DMS79 treated with DMSO at 0.1 percent for 48 hours (cell line): ENCODE measurements at places on chromosomes 7 and 10.
A peak's percentile ranks its signal among the peaks of the same experiment; 100 is the strongest.

DNA sequence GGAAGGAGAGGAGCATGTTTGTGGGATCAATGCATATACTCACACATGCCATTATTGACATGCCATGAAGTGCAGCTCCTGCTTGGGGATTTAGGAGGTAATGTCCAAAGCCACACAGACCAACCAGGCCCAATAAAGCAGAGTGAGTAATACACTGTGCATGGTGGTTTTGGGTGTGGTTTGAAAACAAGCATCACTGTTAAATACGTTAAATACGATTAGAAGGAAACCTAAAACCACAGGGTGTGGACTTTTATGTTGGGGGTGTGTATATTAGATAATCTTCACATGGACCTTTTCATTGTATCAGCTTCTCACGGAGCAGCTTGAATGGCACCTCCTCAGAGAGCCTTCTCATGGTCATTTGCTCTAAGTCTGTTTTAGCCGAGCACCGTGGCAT, 10.4 kb upstream of the EIF3A start:
- DNase-seq, result no peak

- DNase-seq, result peak; percentile 11
Measured at GRCh38 chr10:50593523-50594376, 30.0 kb downstream of the SGMS1 start.

GRCh38 chr10:75331081-75331480, 70.5 kb downstream of the ZNF503 start:
- no peak for DNase-seq

DNA sequence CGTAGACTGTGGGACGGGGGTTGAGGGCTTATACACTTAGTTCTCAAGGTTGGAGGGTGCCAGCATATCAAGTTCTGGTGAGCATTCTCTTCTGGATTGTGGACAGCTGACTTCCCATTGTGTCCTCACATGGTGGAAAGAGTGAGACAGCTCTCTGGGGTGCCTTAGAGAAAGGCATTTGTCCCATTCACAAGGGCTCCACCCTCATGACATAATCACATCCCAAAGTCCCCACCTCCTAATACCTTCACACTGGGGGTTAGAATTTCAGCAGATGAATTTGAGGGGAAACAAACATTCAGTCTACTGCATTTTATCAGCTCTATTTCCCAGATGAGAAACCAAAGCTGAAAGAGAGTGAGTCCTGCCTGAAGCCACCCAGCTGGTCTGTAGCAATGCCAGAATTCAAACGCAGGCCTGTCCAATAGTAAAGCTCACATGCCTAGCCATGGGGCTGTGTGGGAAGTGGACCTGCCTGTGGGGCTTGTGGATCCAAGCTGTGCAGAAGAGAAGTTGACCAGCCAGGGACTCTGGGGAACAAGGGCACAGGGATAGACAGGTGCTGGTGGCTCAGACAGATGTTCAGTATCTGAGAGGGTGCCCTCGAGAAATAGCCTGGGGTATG, 34.9 kb upstream of the LOXL4 start:
- no peak for DNase-seq

DNA sequence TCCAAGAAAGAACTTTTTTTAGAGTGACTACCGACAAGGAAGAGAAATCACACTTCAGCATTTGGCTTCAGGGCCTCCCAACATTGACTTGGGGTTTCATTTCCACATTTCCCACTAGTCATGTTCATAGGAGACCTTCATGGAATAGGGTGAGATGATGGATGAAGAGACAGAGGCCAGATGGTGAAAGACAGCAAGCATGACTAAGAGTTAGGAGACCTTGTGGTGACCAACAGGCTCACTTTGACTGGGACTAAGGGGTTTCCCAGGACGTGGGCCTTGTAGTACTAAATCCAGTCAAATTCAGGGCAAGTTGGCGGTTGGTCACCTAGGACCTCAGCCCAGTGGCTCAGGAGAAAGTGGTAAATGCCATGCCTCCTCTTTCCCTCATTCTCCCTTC, 3.0 kb upstream of the GIMAP5 start:
- DNase-seq, result no peak

DNA sequence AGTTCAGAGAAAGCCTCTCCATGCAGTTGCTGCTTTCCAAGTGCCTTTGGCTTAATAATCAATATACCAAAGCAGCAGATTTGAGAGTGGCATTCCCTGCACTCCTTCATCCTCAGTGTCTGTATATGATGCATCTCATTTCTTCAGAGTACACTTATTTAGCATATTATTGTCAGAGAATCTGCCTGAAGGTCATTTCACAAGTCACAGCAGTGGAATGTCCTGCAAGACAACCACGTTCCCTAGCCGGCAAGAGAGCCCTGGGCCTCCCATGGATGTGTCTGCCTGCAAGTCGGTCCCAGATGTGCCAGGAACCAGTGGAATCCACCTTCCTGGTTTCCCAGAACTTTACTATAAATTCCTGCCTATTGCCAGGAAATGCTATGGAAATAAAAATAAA, 289.4 kb upstream of the IGFBP3 start:
- DNase-seq, result no peak

DNA sequence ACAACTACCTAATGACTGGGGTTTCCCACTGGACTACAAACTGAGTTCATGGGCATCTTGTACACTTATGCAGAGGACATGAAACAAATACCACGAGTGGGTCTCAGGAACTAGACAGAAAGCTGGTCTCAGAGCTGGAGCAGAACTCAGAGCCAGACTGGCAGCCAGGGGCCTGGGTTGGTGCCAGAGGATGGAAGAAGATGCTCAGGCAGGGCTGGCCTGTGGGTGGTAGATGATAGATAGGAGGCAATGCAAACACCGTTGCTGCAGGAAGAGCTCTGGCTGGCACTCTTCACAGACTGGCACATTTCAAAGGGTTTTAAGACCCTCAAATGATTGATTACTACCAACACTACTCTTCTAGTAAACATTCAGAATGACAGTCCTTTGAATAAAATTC, 28.8 kb downstream of the ENO4 start:
- DNase-seq, result no peak

- DNase-seq, result no peak
Measured at GRCh38 chr10:47266602-47267001, 33.4 kb upstream of the GDF10 start.

DNA sequence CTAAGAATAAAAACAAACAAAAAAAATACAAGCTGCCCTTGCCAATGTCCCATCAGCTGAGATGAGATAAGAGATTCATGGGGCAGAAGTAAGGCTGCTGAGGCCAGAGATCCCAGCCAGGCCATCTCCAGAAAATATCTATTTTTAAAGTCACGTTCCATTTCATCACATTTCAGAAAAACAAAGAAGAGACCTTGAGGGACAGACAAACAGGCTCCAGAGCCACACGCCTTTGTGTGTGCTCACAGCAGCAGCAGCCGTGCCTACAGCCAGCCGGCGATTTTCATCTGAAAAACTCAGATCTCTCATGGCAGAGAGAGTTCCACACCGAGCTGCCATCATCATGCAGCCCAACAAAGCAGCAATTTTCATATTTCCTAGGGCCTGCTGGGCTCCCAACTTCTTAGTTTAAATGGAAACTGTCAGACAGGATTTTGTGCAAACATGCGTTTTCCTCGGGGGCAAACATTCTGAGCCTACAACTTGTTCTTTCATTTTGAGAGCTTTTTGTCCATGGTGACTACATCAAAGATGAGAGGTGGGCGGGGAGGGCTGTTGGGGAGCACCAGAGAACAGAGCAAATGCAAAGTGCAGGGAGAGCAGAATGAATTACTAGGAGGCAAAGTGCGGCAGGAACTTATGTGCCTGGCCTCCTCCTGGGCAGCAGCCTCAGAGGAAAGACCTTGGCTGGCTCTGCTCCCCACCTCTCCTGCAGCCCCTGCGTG, 38.8 kb downstream of the DLG5 start:
- no peak for DNase-seq

- DNase-seq, result no peak
Measured at GRCh38 chr7:138195151-138195571, 118.9 kb downstream of the AKR1D1 start.

- no peak for DNase-seq
Measured at GRCh38 chr10:125156739-125157480, 3.5 kb downstream of the CTBP2 start.

DNA sequence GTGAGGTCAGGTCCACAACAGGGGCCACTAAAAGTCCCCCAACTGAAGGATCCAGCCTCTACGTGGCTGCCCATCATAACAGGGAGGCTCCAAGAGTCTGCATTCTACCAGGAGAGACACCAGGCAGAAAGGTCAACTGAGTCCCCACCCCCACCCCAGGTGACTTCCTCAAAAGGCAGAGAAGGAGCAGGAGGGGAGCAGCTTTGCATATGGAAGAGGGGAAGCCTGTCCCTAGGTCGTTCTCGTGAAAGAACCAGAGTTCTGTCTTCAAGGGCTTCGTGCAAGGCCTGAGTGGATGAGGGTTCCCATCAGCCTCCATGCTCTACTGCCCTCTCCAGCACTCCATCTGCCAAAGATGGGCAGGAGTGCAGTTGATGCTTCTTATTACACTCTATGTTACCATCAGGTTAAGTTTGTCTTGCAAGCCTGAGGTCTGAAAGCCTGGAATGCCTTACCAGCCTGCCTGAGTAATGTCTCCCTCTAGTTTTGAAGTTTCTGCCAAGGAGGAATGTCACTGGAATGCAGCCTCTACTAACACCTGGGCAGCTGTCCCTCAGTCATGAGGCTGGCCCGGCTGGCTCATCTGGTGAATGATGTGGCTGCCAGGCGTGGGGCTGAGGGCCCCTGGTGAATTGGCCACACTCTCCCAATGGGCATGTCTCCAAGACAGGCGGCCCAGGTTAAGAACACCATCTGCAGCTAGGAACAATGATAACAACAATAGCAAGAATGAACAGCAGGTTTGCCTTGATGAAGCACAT, 54.3 kb upstream of the SMNDC1 start:
- DNase-seq, result no peak

DNA sequence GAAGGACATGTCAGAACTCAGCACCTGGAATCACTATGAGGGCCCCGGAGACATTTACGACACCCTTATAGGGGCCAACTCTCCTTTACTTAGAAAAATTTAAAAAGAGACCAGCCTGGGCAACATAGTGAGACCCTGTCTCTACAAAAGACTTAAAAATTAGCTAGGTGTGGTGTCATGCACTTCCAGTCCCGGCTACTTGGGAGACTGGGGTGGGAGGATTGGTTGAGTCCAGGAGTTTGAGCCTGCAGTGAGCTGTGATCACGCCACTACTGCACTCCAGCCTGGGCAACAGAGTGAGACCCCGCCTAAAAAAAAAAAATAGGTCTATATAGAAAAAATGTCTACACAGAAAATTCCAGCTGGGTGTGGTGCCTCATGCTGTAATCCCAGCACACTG, 7.5 kb upstream of the CYTH3 start:
- no peak for DNase-seq

GRCh38 chr7:146414373-146414772, 297.8 kb downstream of the CNTNAP2 start:
- DNase-seq, result no peak

DNA sequence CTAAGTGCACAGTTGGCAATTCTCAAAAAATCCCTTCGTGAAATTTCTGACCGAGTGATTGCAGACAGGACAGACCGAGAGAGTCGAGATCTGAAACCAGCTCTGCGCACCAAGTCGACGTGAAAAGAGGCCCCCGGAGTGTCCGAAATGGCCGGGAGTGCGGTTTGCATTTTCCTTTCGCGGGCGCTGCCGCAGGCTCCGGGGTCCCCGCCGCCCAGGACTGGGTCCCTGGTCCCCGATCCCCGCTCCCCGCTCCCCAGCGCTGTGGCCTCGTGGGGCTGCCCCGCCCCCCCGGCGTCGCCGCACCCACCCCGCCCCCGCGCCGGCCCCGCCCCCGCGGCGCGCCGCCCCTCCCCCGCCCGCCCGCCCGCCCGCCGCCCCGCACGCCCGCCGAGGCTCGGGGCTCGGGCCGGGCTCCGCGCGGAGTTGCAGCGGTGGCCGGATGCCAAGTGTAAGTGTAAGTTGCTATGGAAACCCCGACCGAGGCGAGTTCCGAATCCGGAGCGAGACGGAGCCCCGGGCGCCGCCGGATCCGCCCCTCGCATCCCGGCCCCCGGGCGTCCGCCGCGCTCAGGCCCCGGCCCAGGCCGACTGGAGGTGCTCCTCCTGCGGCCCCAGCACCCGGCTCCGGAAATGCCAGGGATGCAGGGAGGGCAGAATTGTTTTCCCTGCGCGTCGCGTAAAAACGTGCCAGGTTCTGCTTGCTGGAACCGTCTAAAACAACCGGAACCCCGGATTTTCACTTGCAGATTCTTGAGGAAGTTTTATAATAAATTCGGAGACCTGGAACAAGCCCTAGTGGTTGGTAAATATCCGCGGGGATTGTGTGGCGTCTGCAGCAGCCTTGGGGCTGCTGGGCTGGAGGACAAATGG, 4.6 kb downstream of the BMI1 start:
- DNase-seq, result peak; percentile 15

GRCh38 chr10:97174941-97175340, 10.8 kb downstream of the SLIT1 start:
- no peak for DNase-seq

GRCh38 chr7:25854608-25855497, 297.1 kb upstream of the NFE2L3 start:
- DNase-seq, result no peak

- no peak for DNase-seq
Measured at GRCh38 chr10:133359972-133360610, 2.3 kb upstream of the FUOM start.

- no peak for DNase-seq
Measured at GRCh38 chr7:100674411-100675104, 1.0 kb downstream of the GNB2 start.

DNA sequence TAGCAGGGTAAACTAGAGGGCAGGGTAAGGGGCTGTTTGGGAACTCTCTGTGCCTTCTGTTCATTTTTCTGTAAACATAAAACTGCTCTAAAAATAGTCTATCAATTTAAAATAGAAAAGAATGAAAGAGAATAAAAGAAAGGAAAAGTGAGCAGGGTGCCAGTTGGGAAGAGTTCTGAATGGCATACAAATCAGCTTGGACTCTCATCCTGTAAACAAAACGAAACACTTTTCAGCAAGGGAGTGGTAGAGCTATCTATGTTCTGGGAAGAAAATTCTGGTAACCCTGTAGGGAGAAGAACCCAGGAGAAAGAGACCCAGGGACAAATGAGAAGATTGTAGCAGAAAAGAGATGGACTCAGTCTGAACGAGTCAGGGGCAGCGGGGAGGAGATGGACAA, 24.6 kb downstream of the SCRN1 start:
- DNase-seq, result no peak

DNA sequence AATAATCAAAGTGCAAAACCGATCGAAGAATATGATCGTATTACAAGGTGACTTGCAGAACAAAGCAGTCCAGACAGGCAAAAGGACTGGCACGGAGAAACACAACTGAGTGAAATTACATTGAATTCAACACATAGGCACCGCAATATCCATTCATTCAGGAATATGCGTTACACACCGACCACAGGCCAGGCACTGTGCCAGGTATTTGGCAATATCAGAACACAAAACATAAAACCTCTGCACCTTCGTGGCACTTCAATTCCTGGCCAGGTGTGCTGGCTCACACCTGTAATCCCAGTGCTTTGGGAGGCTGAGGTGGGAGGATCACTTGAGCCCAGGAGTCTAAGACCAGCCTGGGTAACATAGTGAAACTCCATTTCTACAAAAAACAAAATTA, 187.9 kb downstream of the DIP2C start:
- peak; percentile 35 for DNase-seq

- DNase-seq, result no peak
Measured at GRCh38 chr7:131502810-131503508, 53.5 kb downstream of the PODXL start.
